ENCODE measurements at places on chromosomes 11 and 22.
A peak's percentile ranks its signal among the peaks of the same experiment; 100 is the strongest.

DNA sequence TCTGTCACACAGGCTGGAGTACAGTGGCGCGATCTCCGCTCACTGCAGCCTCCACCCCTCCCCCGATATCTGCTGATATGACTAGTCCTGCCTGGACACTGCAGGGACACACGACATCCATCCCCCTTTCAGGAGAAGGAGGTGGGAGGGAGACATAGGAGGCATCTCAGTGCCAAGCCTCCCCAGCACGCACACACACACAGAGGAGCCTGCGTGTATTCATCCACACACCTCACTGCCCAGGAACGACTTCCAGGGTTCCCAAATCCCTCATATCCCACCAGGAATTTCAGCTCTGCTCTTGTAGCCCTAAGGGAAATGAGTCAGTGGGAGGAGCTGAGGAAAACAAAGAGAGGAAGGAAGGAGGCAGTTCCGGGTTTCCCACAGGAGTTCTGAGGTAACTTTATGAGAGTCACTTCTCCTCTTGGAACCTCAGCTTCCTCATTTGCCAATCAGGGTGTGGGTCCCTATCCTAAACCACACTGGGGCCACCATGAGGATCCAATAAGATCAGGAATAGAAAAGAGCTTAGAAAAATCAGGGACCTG is 37.2 kb upstream of the ACER3 start:
- no peak for DNase-seq

DNA sequence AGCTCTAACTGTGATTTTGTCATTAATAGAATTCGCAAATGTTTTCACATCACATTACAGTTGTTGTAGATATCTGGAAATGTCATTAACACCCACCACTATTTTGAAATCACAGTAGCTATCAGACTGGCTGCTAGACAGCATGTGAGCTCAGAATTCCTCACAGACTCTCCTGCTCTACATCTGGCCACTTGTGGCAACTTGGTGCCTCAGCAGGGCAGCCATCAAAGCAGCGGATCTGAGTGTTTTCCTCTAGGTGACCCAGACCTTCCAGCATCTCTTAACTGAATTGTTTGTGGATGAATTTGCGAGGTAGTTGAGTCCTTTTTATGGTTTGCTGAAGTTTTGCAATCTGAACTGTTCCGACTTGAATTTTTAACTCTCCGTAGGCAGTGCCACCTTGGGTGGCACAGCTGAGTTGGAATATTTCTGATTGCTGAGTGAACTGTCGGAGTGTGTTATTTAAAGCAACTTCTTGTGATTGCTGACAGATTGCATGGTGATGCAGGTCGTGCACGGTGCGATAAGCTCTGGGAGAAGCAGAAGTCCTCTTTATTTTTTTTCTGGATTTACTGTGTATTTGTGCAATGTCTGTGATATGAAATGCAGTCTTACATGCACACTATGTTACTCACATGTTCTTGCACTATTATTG is 114.0 kb upstream of the PLET1 start:
- no peak for DNase-seq

DNA sequence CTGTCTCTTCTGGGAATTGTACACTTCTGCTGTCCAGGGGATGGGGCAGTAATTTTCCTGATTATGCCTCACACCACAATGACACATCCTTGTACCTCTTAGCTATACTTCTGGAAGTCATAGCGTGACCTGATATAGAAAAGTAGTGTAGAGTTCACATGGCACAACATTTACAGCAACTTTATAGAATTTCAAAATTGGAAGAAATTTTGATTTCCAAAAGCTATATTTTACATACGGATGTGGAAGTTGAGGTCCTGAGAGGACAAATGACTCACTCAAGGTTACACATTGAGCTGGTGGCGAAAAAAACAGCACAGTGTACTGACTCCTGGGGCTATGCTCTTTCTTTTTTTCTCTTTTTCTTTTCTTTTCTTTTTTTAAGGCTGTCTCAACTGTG is 6.3 kb upstream of the CYP2R1 start:
- DNase-seq = no peak

DNA sequence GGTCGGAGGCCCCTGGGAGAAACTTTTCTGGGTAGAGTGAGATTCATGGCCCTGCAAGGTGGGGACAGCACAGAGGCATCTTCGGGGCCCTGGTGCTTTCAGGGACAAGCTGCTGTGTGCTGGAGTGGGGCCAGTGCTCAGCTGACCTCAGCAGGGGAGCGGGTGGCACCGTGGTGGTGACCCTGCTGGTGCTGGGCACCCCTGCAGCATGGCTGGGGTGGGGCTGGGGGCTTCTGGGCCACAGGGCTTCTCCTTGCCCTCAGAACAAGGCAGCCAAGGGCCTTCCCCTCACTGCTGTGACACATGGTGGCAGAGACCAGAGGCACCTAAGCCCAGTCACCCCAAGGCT is 24.9 kb upstream of the GNB1L start:
- no peak for DNase-seq

DNA sequence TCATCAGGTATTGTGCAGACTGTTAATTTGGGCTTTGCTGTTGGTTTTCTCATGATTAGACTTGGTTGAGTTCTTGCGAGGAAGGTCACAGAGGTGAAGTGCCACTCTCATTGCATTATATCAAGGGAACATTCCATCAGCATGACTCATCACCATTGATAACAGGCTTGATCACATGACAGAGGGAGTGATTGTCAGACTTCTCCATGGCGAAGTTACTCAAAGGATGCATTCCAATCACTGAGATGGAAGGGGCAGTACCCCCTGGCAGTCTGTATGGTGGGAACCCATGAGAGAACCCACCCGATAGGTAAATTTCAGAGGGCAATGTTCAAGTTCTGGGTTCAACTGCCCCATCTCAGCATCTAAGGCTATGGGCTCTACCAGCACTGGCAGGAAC is 19.4 kb upstream of the P2RY2 start:
- DNase-seq = no peak

DNA sequence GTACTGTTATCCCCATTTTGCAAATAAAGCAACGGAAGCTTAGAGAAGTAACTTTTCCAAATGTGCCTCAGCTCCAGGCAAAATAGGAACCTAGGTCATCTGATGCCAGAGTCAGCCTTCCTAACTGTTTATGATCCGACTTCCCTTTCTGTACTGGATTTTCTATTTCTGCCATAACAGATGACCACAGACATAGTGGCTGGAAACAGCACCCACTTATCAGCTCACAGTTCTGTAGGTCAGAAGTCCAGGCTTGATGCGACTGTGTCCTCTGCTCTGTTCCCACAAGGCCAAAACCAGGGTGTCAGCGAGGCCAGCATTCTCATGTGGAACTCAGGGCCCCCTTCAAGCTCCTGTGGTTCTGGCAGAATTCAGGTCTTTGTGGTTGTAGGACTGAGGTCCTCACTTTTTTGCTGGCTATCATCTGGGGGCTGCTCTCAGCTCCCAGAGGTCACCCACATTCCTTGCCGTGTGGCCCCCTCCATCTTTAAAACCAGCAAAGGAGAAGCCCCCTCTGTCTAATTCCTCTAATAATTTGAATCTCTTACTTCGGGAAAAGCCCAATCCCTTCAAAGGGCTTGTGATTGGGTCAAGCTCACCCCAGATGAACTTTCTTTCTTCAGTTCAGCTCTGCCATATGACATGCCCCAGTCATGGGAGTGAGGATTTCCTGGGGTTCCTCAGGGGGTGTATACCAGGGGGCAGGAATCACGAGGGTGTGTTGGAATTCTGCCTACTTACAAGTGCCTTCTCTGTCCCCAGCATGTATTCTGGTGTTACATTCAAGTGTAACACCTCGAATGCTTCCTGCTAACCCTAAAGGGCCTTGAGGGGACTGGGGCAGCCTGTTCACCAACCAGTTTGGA is 15.3 kb downstream of the KCNJ5 start:
- DNase-seq = no peak

DNA sequence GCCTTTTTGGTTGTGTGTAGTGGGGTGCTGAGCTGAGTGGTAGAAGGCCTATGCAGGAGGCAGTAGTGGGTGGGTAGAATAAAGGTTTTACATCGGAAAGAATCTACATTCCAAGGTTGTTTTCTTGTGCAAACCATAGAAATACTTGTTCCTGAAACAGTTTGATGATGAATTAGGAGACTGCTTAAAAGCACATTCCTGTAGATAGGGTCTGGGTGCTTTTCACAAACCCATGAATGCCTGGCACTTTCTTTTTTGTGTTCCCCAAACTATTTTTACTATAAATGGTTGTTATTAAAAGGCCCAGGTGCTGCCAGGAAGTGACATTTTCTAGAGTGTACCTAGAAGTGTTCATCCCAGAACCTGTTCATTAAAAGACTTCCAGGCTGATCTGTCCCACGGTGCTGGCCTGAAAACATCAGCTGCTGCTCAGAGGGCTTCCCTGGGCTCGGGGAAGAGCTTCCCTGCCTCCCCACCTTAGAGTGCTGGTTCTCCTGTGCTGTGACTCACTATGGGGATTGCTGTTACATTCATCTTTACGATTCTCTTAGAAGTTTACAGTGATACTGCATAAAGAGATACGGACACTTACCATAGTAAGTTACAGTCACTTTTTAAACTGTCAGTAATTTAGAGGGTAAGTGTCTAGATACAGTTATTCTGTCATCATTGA is 27.9 kb downstream of the PPFIA1 start:
- no peak for DNase-seq

DNA sequence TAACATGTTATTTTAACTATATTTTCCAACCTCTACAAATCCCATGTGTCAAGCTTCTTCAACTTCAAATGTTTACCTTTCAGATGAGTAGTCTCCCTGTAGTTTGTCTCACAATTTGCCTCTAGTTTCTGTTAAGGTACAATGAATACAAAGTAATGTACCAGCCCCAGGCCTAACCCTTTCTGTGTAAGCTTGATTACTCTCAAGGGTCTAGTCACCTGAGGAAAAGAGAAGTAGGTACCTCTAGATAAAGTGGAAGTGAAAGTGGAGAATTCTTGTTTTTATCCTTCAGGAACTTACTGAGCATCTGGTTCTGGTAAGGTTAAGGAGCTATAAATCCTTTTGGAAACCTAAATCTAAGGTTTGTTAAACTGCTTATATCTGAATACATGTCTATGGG is at the start of gene OR51A7:
OR51A7 (plus strand) TSS at position 300 of the 400 bp plus-strand sequence. CDS start 3,587 bp downstream, outside the sequence.
- DNase-seq = no peak

DNA sequence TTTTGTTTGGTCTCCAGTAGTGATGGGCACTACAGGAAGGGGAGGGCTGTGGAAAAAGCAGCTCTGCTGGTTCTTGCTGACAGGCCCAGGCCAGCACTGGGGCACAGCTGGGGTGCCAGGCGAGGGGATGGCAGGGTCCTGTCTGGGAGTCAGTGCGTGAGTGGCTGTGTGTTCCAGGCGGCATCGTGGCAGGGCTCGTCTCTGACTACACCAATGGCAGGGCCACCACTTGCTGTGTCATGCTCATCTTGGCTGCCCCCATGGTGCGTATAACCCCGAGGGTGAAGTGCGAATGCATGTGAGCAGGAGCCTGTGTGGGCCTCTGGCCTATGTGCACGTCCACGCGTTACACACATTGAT is 20.9 kb downstream of the SLC37A2 start:
- DNase-seq = no peak

DNA sequence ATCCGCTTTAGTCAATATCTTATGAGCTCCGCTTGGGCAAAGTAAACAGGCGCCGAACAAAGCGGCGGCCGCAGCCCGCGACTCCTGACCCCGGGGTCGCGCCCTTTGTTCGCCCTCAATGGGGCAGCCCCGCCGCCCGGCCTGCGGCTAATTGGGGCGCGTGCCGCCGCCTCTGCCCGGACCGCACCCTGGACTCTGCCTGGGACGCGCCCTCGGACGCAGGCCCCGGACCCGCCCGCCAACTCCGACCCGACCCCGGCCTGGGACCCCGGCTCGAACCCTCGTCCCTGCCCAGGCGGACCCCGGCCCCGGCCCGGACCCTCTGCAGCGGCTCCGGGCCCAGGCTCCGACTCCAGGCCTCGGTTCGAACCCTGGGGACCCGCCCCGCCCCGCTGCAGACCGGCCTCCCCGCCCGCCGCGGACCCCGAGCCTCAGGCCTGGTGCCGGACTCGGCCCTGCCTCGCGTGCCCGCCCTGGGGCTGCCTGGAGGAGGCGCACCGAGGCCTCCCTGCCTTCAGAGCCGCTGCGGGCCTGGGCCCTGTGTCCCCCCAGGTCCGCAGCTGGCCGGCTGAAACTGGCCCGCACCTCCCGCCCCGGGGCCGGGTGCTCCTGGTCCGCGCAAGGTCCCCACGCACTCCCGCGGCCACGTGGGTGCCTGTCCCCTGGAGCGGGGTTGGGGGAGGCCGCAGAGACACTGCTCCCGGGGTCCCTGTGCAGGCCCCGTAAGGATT is 84.7 kb upstream of the WNT7B start:
- DNase-seq = no peak

GRCh38 chr11:96130061-96130620 is 206.2 kb upstream of the MTMR2 start:
- peak; percentile 49 for DNase-seq

DNA sequence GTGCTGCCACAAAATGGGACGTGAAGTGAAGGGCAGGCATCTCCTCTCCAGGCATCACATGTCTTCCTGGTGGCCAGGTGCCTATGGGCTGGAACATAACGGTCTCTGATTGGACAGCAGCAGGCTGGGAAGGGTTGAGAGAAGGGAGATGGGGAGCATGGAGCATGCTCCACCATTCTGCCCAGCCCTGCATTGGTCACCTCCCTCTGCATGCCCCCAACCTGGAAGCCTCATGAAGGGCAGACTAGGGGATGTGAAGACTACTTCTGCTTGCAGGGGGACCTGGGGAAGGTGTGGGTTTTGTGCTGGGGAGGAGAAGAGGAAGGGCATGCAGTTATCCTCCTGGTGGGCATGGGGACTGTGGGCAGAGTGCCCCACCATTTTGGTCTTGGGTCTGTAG is 782.2 kb downstream of the TBC1D22A start:
- no peak for DNase-seq

- no peak for DNase-seq
Observed at GRCh38 chr22:47139790-47140119, 377.3 kb downstream of the TBC1D22A start.

- DNase-seq = no peak
Observed at GRCh38 chr11:111395749-111396148, 16.7 kb upstream of the POU2AF1 start.

GRCh38 chr11:10575346-10576034 is 7.0 kb upstream of the LYVE1 start:
- DNase-seq = no peak

DNA sequence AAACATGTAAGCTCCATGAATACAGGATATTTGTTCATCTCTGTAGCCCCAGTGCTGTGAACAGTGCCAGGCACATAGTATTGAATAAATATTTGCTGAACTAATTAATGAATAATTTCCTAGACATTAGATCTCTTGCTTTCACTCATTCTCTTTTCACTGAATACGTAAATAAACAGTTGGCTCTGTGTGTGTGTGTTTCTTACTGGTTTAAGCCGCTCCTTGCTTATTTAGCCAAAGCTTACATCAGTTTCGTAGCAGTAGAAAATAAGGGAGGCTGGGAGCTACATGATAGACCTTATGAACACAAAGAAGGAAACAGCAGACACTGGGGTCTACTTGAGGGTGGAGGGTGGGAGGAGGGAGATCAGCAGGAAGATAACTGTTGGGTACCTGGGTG is 17.2 kb downstream of the KREMEN1 start:
- no peak for DNase-seq

DNA sequence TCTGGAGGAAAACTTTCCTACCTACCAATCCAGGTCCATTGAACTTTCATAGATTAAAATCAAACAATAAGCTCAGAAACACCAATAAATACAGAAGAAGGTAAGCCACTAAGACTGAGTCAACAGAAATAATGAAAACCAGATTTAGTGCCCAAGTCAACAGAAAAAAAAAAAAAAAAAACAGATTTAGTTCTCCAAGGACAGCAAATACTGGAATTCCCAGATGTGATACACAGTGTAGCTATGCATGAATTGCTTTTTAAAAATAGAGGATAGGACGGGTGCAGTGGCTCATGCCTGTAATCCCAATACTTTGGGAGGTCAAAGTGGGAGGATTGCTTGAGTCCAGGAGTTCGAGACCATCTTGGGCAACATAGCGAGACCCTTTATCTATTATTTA is 15.7 kb downstream of the DMC1 start:
- peak; percentile 88 for DNase-seq
